ENCODE measurements at places on chromosomes 6 and 20. TPM values are rescaled to one million over a fixed set of nuclear protein-coding genes. Genes with fewer than 3 reads are reported as not detected.

DNA sequence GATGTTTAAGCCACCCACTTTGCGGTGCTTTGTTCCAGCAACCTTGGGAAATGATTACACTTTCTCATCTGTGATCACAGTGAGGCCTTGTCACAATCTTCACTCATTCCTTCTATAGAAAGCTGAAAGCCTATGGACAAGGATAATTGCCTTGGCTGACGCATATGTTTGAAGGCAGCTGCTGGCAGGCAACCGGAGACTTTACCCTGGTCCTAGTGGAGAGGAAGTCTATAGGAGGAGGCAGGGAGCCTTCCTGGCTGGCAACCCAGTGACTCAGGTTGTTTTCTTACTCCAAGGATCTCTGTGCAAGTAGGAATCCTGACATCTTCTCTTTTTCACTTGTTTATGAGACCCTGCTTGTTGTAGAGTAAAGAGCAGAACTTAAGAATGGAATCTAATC, 34.1 kb upstream of the ESR1 start:
- DNase-seq, result peak; percentile 67

DNA sequence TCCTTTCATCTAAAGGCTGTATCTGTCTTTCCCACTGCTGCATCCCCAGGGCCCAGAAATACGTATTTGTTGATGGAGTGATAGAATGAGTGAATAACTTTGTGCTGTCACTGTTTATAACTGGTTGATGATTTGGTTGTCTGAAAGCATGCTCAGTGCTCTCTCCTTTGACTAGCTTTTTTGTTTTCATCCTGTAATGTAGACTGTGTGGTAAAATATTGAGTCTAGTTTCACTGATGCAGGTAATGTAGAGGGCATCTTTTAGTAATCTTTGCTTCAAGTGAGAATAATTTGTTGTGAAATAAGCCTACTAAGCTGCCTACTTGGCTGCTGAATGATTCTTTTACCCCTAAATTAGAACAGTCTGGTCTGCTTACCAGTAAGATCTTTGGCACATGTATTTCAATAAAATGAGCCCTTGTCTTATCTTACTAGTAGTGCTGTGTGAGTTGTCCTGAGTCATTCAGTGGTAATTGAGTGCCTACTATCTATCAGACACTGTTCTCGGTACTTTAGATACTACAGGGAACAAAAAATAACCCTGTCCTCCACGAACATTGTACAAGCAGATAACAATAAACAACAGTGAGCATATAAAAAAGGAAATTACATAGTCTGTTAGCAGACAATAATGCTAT, 39.9 kb downstream of the MAPK14 start:
- peak; percentile 73 for DNase-seq

DNA sequence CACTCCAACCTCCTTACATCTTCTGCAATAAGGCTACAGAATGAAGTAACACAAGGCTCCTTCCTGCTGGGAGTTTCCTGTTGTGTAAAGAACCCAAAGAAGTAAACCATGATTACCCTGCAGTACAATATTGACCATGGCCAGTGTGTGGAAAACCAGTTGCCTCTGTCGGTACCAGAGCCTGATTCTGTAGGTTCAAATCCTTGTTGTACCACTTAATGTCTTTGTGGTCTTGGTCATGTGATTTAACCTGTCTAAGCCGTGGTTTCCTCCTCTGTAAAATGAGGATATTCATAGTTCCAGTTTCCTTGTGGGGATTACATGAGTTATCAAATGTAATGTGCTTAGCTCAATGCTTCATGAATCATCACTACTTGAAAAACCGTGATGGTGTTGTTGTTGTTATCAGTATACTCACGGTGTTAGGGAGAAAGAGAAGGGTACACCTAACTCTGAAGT, 60.3 kb upstream of the PRELID3B start:
- DNase-seq, result no peak

GRCh38 chr20:5354901-5355300, 38.1 kb upstream of the PROKR2 start:
- DNase-seq, result no peak

- DNase-seq, result no peak
Measured at GRCh38 chr6:150320442-150320841, 48.4 kb upstream of the IYD start.

- peak; percentile 11 for DNase-seq
Measured at GRCh38 chr6:40472353-40472752, 114.8 kb downstream of the LRFN2 start.

The NXT1 gene
- 12.7 TPM for total RNA-seq

The SLC35D3 gene
- not detected for total RNA-seq

The DNAH8 gene
- total RNA-seq, result 0.36 TPM

The ZNF831 gene
- not detected for total RNA-seq

Measured in osteoblast (primary cell).